ENCODE measurements at places on chromosomes 2 and 18.
A peak's percentile ranks its signal among the peaks of the same experiment; 100 is the strongest.

- H3K4me3 ChIP-seq = no peak overlapping the region
- H3K27me3 ChIP-seq = no peaks in the 10 kb centered on the region
- H3K27ac ChIP-seq = no peak overlapping the region
- no peak for DNase-seq
These were observed 142.3 kb upstream of the NRP2 start for GRCh38 chr2:205540036-205540435.

GRCh38 chr2:10947446-10948187 is 35.9 kb downstream of the KCNF1 start:
- H3K36me3 ChIP-seq = no peaks in the 10 kb centered on the region
- no peak for DNase-seq
- no peak overlapping the region for H3K27ac ChIP-seq
- no peaks in the 10 kb centered on the region for H3K4me1 ChIP-seq
- H3K4me3 ChIP-seq = no peak overlapping the region
- peaks cover 3% of the 10 kb centered on the region for H3K27me3 ChIP-seq

- peak overlapping the region; percentile 27 for H3K27ac ChIP-seq
- peaks cover 7% of the 10 kb centered on the region for H3K36me3 ChIP-seq
- DNase-seq = peak; percentile 66
- H3K4me3 ChIP-seq = no peak overlapping the region
These were observed 64.9 kb downstream of the DNMT3A start for GRCh38 chr2:25276569-25277465.

DNA sequence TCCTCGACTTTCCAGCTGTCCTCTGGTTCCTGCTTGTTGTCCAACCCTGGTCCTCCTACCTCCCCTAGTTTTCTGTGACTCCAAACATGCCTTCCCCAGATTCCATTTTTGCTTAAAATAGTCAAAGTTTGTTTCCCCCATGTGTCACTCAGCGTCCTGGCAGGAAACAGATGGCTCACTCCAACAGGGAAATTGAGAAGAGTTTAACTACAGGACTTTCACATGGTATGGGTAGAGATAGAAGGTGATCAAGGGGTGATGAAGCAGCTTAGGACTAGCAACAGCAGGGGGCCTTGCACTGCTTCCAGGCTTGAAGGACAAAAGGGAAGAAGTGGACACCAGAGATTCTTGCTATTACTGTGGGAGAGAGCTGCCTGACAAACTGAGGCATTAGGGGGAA is 6.1 kb upstream of the CUL3 start:
- H3K27me3 ChIP-seq = no peaks in the 10 kb centered on the region
- H3K4me3 ChIP-seq = no peak overlapping the region

DNA sequence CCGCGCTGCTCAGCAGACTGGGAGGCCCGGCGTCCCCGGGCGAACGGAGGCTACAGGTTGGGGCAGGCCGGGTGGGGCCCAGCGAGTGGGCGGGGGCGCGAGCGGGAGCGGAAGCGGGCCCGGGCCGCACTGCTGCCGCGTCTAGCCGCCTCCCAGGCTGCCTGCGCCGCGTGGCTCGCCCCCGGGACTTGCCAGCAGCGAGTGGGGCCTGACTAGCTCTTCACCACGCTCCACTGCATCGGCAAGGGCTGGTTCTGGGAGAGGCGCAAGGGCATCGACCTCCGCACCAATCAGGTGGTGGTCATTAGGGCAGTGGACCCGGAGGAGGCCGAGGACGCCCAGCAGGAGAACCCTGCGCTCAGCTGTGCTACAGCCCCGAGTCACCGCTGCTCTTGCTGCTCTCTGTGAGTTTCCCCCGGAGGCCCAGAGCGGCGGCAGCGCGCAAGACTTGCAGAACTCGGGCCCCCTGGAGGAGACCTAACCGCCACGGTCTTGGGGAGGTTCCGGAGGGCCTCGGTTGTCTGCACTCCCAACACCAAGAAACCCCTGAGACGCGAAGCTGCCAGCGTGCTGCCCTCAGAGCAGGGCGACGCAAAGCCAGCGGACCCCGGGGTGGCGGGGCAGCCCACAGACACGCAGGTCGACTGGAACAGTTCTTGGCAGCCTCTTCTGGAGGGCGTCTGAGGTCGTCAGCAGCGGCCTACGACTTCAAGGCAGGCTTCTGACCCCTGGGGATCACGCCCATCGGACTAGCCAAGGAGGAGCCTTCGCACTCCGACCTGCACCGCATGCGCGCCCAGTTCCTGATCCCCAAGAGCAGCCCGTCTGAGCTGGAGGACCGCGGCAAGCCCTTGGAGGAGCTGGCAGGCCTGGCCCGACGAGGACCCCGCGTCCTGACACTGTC is 27.2 kb upstream of the PTPN2 start:
- peaks cover 3% of the 10 kb centered on the region for H3K27me3 ChIP-seq
- no peak for DNase-seq
- no peaks in the 10 kb centered on the region for H3K36me3 ChIP-seq
- H3K4me1 ChIP-seq = no peaks in the 10 kb centered on the region
- H3K4me3 ChIP-seq = peak overlapping the region; percentile 19

DNA sequence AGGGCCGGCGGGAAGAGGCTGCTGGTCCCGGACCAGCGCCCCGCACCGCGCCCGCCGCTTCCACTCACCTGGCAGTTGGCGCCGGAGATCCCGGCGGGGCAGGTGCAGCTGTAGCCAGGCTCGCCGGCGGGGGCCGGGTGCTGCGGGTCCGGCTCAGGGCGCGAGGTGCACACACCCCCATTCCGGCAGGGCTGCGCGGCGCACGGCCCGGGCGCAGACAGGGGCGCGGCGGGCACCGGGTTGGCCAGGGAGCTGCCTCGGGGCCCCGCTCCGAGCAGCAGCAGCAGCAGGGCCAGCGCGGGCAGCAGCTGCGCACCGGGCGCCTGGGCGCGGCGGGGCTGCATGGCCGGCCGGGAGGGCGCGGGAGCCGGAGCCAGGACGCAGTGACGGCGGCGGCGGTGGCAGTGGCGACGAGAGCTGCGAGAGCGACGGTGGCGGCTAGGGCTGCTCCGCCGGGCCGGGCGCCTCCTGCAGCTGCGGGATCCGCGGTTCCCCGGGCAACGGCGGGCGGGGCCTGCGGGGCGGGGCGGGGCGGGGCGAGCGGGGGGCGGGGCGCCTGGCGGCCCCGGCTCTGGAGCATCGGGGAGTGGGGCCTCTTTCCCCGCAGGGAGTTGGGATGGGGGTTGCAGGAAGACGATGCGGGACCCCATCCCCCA is at the start of gene DNER:
DNER (minus strand) TSS at position 476 of the 656 bp plus-strand sequence; CDS start at position 344, 132 bp downstream.
- H3K4me1 ChIP-seq = peaks cover 4% of the 10 kb centered on the region
- no peaks in the 10 kb centered on the region for H3K36me3 ChIP-seq
- H3K4me3 ChIP-seq = peak within 1 kb of the TSS; percentile 60
- H3K27me3 ChIP-seq = peaks cover 83% of the 10 kb centered on the region
- peak within 1 kb of the TSS; percentile 84 for H3K27ac ChIP-seq

- H3K4me3 ChIP-seq = no peak overlapping the region
- H3K27ac ChIP-seq = no peak overlapping the region
- H3K36me3 ChIP-seq = peaks cover 34% of the 10 kb centered on the region
- H3K27me3 ChIP-seq = no peaks in the 10 kb centered on the region
- DNase-seq = no peak
These were observed 72.3 kb upstream of the POMC start for GRCh38 chr2:25240636-25241035.

DNA sequence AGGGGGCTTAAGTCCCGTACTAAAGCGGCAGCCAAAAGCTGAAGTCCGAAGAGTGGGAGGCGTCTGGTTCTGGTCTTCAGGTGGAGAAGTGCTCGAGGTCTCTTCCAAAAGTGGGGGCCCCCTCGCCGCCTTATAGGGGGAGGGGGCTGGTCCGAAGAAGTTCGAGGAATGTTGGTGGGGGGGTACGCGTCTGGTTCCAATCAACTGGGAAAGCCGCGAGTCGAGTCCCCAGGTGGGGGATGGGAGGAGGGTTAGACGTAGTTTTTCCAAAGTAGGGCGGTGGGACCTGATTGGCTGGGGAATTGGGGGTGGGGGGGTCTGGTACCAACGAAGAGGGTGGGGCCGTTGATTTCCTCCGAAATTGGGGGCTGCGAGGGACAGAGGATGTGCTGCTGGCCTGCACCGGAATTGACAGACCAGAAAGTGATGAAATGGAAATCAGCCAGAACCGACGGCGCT is 594 bp downstream of the ITM2C start:
- DNase-seq = no peak
- peak overlapping the region; percentile 95 for H3K4me3 ChIP-seq
- H3K4me1 ChIP-seq = peaks cover 30% of the 10 kb centered on the region
- H3K36me3 ChIP-seq = no peaks in the 10 kb centered on the region
- peak overlapping the region; percentile 89 for H3K27ac ChIP-seq

DNA sequence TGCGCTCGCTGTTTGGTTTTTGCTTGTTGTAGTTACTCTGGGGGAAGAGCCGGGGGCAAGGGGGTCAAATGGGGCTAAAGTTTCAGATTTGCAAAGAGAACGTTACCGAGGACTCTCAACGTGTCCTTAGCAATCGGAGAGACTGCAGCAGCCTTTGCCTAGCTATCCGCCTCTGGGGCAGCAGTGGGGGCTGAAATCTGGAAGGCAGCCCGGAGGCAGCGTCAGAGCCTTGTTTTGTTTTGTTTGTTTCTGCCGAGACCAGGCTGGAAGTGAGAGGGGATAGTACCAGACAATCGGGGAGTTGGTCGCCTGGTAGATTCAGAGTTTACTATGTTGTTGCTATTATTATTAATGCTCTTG is 1.2 kb downstream of the CDH20 start:
- peaks cover 60% of the 10 kb centered on the region for H3K27me3 ChIP-seq
- no peak overlapping the region for H3K27ac ChIP-seq
- peak overlapping the region; percentile 75 for H3K4me3 ChIP-seq
- peaks cover 5% of the 10 kb centered on the region for H3K4me1 ChIP-seq
- no peak for DNase-seq

- peak overlapping the region; percentile 50 for H3K27ac ChIP-seq
- peaks cover 36% of the 10 kb centered on the region for H3K4me1 ChIP-seq
- peaks cover 25% of the 10 kb centered on the region for H3K36me3 ChIP-seq
- H3K27me3 ChIP-seq = no peaks in the 10 kb centered on the region
- no peak overlapping the region for H3K4me3 ChIP-seq
These were observed 19.2 kb downstream of the CDC42EP3 start for GRCh38 chr2:37652199-37652640.

DNA sequence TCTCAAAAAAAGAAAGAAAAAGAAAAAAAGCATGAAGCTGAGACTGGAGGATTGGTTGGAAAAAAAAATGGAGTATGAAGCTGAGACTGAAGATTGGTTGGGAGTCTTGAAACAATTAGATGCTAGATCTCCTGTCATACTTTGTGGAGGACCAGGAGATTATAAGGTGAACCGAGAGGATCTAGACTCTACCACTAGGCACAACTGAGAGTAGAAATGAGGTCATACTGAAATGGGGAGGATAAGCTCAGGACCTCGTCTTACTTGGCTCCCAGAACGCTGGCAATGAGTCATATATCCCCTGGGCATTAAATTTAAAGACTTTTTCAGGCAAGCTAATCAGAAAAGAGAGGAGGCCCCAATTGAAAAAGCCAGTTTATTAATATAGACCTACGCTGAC is 3.3 kb upstream of the ORC2 start:
- no peak overlapping the region for H3K4me3 ChIP-seq
- DNase-seq = no peak
- H3K27ac ChIP-seq = peak overlapping the region; percentile 71
- peaks cover 29% of the 10 kb centered on the region for H3K4me1 ChIP-seq
- no peaks in the 10 kb centered on the region for H3K27me3 ChIP-seq
- H3K36me3 ChIP-seq = peaks cover 3% of the 10 kb centered on the region

GRCh38 chr2:81876624-81877023 is 1572.1 kb upstream of the LRRTM1 start:
- no peaks in the 10 kb centered on the region for H3K4me1 ChIP-seq
- no peaks in the 10 kb centered on the region for H3K36me3 ChIP-seq
- H3K27ac ChIP-seq = no peak overlapping the region
- H3K4me3 ChIP-seq = no peak overlapping the region
- DNase-seq = no peak
- no peaks in the 10 kb centered on the region for H3K27me3 ChIP-seq

GRCh38 chr2:112020561-112020960 is 34.5 kb upstream of the TMEM87B start:
- DNase-seq = no peak
- H3K36me3 ChIP-seq = peaks cover 30% of the 10 kb centered on the region
- no peaks in the 10 kb centered on the region for H3K27me3 ChIP-seq
- peaks cover 4% of the 10 kb centered on the region for H3K4me1 ChIP-seq

- no peak overlapping the region for H3K27ac ChIP-seq
- DNase-seq = no peak
- no peak overlapping the region for H3K4me3 ChIP-seq
These were observed 117.6 kb upstream of the PID1 start for GRCh38 chr2:229388731-229389130.

DNA sequence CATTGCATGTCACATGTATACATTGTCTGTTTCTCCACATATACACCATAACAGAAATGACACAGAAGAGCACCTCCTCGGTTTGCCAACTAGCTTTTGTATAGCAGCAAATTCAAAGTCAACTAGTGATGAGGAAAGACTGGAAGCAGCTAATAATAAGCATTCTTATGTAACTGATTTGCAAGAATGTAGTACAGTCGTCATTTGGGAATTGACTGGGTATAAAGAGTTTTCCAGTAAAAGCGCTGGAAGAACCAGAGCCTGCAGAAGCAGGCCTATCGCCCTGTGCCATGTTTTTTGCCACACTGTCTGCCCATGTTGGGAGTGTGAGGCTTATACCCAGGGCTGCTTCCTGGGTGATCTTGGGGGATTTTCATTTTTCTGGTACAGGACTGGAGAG is 310.6 kb downstream of the GBX2 start:
- H3K27me3 ChIP-seq = no peaks in the 10 kb centered on the region
- no peaks in the 10 kb centered on the region for H3K36me3 ChIP-seq
- H3K4me3 ChIP-seq = no peak overlapping the region
- peaks cover 23% of the 10 kb centered on the region for H3K4me1 ChIP-seq

DNA sequence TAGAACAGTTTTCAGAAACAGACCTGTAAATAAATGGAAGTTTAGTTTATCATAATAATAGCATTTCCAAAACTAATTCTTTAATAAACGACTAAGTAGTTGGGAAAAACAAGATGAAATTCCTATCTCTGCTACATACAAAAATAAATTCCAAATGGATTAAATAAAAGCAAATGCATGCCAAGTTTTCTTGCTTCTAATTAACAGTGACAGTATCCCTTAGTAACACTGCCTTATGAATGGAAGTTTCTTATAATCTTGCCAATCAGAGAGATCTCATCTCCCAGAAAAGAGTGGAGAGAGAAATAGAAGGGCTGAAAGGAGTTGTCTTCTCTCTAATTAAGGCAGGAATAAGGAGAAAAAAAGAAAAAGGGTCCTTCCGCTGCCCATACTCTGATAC is 133.9 kb downstream of the GFPT1 start:
- H3K36me3 ChIP-seq = no peaks in the 10 kb centered on the region
- H3K27ac ChIP-seq = no peak overlapping the region
- no peak for DNase-seq
- no peak overlapping the region for H3K4me3 ChIP-seq
- H3K4me1 ChIP-seq = peaks cover 4% of the 10 kb centered on the region

GRCh38 chr2:3578987-3579386 is 3.9 kb downstream of the RPS7 start:
- no peak overlapping the region for H3K4me3 ChIP-seq
- peak overlapping the region; percentile 65 for H3K27ac ChIP-seq
- no peaks in the 10 kb centered on the region for H3K27me3 ChIP-seq
- H3K4me1 ChIP-seq = peaks cover 32% of the 10 kb centered on the region
- peaks cover 39% of the 10 kb centered on the region for H3K36me3 ChIP-seq

- no peak for DNase-seq
- H3K27me3 ChIP-seq = no peaks in the 10 kb centered on the region
- no peaks in the 10 kb centered on the region for H3K36me3 ChIP-seq
These were observed 1.3 kb upstream of the CD28 start for GRCh38 chr2:203705178-203705577.
